Uterine smooth muscle cell (primary cell): ENCODE measurements at places on chromosomes 3 and 15. TPM values are rescaled to one million over a fixed set of nuclear protein-coding genes. Genes with fewer than 3 reads are reported as not detected.

CCR3 gene
- not detected in 2 replicates for total RNA-seq

NEDD4 gene
- total RNA-seq: 43.6 and 53.1 TPM in 2 replicates

CLDN18 gene
- 0.12 TPM in 1 of 2 replicates, not detected in the other for total RNA-seq

GPR62 gene
- total RNA-seq: 0.12 TPM in 1 of 2 replicates, not detected in the other

CHRNA5 gene
- 1.6 and 5.1 TPM in 2 replicates for total RNA-seq

SCAMP5 gene
- total RNA-seq: 0.44 and 2.0 TPM in 2 replicates

GOLGA6A gene
- under 0.01 TPM in 1 of 2 replicates, not detected in the other for total RNA-seq

FOXL2NB gene
- 10.4 and 14.6 TPM in 2 replicates for total RNA-seq

EIF3J gene
- 32.5 and 42.7 TPM in 2 replicates for total RNA-seq

MKRN2OS gene
- total RNA-seq: not detected in 2 replicates

CAMK2N2 gene
- total RNA-seq: 0.25 and 0.33 TPM in 2 replicates

ZFAND6 gene
- 139 and 205 TPM in 2 replicates for total RNA-seq

ACTR8 gene
- total RNA-seq: 30.4 and 36.5 TPM in 2 replicates

KCNAB1 gene
- 0.25 TPM in 1 of 2 replicates, not detected in the other for total RNA-seq

SLC28A2 gene
- not detected in 2 replicates for total RNA-seq

SPTBN5 gene
- total RNA-seq: under 0.01 and 0.11 TPM in 2 replicates

CSPG5 gene
- under 0.01 and 0.22 TPM in 2 replicates for total RNA-seq

TLR9 gene
- under 0.01 TPM in 1 of 2 replicates, not detected in the other for total RNA-seq

TMCO5A gene
- total RNA-seq: under 0.01 TPM in 1 of 2 replicates, not detected in the other

SLC51A gene
- 0.25 TPM in 1 of 2 replicates, not detected in the other for total RNA-seq

NXPE3 gene
- total RNA-seq: 25.2 and 34.0 TPM in 2 replicates

ADIPOQ gene
- total RNA-seq: not detected in 2 replicates

ARMC8 gene
- 48.2 and 57.9 TPM in 2 replicates for total RNA-seq

RTP1 gene
- total RNA-seq: not detected in 2 replicates

ISLR2 gene
- under 0.01 and 0.25 TPM in 2 replicates for total RNA-seq

SPSB4 gene
- total RNA-seq: not detected in 2 replicates

MUC20 gene
- 0.12 and 0.22 TPM in 2 replicates for total RNA-seq

GXYLT2 gene
- total RNA-seq: 6.1 and 16.1 TPM in 2 replicates

WWTR1 gene
- 24.1 and 24.5 TPM in 2 replicates for total RNA-seq

PARP3 gene
- total RNA-seq: 17.6 and 23.5 TPM in 2 replicates

CAMP gene
- total RNA-seq: not detected in 2 replicates

LOXL1 gene
- 64.3 and 68.5 TPM in 2 replicates for total RNA-seq
